ENCODE measurements at places on chromosomes 2 and 18.

DNA sequence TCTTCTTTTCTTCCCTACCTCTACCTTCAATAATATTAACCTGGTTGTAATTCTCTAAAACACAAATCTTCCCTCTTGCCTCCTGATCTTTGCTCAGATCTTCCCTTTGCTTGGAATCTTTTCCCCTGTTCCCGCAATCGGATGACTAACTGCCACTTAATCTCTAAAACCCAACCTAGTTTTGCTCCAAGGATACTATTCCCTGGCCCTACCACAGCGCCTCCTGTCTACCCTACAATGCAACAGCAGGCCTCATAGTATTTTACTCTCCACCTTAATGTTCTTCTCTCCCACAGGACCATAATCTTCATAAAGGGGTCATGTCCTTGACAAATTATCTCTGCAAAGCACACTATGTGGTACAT lies 246.8 kb upstream of the TNP1 start:
- no peak for DNase-seq

DNA sequence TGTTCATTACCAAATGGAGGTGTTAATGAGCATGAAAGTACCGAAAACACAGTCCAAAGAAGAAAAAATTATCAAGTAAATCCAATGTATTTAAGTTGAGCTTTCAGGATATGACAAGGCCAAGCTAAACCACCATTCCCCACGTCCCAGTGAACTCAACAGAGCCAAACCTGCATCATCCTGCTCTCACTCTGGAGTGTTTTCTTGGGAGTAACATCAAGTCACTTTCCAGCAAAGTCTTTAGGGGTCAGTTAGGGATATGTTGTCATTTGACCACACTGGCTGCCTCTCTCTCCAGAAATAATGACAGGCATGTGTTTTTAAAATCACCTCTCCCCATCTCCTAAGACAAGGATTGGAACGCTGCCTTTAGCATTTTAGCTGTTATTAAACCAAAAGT lies 140.5 kb downstream of the SRBD1 start:
- DNase-seq, result no peak

DNA sequence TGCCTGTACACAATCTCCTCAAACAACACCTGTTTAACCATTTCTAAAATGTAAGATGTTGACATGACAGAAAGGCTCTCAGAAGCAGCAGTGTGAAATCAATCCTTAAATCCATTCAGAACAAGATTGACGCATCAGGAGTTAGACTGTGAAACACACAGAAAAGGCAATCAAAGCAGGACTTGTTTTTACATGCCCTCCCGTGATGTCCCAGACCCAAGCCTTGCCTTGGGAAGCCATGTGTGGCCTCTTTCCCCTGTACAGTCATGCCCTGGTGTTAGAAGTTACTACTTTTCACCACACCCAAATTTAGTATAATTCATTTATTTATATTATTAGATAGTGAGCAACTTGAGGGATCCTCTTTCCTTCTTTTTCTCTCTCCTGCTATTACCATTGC lies 115.7 kb downstream of the NCKAP5 start:
- peak; percentile 46 for DNase-seq

DNA sequence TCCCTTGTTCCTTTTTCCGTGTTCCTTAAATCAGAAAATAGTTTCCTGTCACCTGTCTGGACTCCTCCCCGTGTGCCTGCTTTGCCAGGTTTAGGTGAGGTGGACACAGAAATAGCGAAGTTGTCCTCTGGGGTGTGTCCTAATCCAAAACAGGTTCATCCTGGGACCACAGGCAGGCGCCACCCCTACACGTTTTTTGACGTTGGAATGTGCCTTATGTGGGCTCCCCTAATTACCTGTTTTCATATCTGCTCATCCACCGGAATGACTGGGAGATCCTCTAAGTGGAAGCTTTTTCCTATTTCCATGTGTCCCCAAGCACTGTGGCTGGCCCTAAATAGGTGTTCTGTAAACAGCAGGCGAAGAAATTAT lies 49.0 kb upstream of the PAIP2B start:
- DNase-seq, result no peak

- no peak for DNase-seq
These were observed 20.1 kb downstream of the ASAP2 start for GRCh38 chr2:9226458-9227380.

- no peak for DNase-seq
These were observed 697.9 kb upstream of the FANCL start for GRCh38 chr2:58938988-58939387.

GRCh38 chr2:196963043-196963442 lies 36.5 kb upstream of the PGAP1 start:
- no peak for DNase-seq

DNA sequence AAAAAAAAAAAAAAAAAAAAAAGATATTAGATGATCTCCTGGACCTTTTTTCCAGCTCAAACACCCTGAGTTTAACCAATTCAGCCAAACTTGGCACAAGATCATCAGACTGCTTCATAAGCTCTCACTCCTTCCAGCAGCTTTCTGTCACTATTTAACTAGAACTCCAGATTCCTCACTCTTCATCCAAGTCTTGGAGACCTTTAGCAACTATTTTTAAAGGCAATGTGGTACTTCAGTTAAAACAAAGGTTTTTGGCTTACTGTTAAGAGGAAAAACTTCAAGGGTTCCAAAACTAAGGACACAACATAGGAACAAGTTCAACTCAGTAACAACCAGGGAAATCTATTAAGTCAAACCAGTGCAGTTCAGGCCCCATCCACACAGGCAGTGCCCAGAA lies 23.2 kb downstream of the LAMA1 start:
- no peak for DNase-seq

Data from NCI-H524 (cell line).